ENCODE measurements at places on chromosomes 6 and 20.
A peak's percentile ranks its signal among the peaks of the same experiment; 100 is the strongest.

DNA sequence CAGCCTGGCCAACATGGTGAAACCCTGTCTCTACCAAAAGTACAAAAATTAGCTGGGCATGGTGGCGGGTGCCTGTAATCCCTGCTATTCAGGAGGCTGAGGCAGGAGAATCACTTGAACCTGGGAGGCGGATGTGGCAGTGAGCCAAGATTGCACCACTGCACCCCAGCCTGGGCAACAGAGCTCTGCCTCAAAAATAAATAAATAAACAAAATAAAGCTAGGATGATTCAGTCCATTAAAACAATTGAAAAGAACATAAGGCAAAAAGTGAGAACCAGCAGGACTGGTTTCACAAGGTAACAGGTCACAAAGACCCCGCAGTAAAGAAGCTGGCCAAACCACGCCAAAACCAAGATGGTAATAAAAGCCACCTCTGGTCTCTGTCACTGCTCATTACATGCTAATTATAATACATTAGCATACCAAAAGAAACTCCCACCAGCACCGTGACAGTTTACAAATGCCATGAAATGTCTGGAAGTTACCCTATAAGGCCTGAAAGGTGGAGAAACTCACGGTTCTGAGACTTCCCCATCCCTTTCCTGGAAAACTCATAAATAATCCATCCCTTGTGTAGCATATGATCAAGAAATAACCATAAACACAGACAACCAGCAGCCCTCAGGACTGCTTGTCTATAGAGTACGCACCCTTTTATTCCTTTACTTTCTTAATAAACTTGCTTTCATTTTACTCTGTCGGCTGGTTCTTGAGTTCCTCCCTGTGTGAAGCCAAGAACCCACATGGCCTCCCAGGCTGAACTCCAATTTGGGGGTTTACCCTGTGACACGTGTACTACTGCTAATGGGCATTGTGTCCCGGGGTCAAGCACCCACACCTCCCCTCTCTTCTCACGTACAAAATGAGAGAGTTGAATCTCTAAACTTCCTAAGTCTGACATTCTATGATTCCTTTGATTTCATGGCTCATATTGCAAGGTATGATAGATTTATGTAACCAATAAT, 10.2 kb downstream of the LAMA4 start:
- DNase-seq: no peak

GRCh38 chr6:91082311-91082832, 495.5 kb upstream of the MAP3K7 start:
- peak; percentile 9 for DNase-seq

DNA sequence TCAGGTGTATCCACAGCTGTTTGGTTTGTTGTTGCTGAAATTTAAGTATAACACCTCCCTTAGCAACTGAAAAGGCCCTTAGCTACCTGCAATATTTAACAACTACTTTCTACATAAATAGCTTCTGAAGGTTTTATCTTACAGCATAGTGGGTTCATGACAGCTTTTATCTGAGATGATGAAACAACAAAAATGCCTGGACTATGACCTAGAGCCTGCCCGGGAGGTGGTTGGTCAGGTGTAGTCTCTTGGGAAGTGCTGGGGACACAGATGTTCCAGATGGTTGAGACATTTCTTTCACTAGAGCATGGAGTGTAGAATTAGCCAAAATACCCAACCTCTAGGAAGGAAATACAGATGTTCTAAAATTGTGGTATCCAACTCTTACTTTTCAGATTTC, 705.4 kb downstream of the MAFB start:
- no peak for DNase-seq

DNA sequence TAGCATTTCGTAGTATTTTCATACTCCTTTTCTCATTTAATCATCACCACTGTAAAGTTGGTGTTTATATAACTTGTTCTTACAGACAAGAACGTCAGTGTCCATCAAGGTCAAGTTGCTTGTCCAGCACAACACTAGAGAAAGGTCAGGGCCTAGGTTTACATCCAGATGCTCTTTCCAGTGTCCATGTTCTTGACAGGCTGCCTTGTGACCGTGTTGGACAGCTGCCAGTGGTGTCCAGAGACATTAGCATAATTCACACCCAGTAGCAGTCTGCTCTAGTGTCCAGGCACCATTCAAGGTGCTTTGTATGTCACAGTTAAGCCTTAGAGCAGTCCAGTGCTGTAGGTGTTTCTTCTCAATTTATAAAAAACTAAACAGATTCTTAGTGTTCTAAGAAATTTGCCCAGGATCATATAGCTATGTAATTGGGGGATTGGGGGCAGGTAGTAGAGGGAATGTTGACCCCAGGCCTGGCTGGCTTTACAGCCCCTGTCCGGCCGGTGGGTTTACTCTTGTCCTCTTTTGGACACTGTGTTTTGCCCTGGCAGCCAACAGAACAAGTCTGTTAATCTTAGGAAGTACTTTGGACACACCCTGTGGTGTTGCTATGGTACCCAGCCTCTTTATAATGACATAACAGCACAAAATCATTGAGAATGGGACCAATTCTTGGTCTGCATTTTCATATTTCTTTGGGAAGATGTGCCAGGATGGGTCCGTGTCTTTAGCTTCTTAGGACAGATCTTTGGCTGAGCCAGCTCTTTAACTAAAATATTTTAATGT, 8.0 kb downstream of the STK35 start:
- no peak for DNase-seq

DNA sequence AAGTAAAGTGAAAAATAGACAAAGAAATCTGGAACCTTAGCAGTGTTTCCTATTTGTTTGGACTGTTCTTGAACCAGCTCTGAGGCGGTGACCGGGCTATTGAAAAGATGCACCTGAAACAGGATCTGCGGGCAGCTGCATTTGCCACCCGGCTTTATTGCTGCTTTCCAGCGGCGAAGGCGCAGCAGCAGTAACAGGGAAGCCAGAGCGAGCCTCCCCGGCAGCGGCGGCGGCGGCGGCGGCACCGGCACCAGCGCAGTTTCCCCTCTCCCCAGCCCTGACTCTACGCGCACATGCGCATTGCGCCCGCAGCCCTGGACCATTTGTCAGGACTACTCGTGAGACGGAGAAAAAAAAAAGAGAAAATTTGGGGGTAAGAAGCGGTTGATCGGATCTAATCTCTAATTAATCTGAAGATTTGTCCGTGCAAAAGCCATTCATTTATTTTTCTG, at the start of gene L3MBTL3:
Gene L3MBTL3 (plus strand): TSS at position 290 of the 452 bp plus-strand sequence. CDS start 24,119 bp downstream, outside the sequence.
- no peak for DNase-seq

- DNase-seq: peak; percentile 74
These were observed 58.2 kb downstream of the DNAH8 start for GRCh38 chr6:38773338-38773737.

GRCh38 chr20:9602847-9603183, 88.4 kb downstream of the LAMP5 start:
- DNase-seq: no peak

GRCh38 chr6:44054721-44055559, 72.3 kb downstream of the MRPL14 start:
- DNase-seq: no peak

GRCh38 chr20:18001131-18001921, 32.5 kb downstream of the MGME1 start:
- DNase-seq: no peak

DNA sequence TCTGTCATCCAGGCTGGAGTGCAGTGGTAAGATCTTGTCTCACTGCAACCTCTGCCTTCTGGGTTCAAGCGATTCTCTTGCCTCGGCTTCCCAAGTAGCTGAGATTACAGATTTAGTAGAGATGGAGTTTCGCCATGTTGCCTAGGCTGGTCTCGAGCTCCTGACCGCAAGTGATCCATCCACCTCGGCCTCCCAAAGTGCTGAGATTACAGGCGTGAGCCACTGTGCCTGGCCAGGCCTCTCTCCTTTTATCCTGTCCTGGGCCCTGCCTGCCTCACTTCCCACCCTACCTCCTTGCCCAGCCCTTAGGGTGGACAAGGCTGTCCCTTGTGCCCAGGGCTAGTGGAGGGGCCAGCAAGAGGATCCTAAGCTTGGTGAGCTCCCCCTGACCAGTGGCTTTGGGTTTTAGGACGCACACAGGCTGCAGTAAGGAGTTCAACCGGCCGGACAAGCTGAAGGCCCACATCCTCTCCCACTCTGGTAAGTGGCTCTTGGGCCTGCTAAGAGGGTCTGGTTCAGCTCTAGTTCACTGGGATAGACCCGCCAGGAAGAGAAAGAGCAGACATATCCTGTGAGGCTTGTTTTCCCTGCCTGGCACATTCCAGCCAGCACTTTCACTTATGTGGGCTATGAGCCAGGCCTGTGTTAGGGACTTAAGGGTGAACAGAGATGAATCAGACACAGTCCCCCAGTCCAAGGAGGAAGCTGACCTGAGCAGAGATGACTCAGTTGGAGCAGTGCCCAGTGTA, 21.9 kb upstream of the CHMP4B start:
- DNase-seq: no peak

- DNase-seq: no peak
These were observed 2.9 kb downstream of the DDX39B start for GRCh38 chr6:31538805-31539400.

DNA sequence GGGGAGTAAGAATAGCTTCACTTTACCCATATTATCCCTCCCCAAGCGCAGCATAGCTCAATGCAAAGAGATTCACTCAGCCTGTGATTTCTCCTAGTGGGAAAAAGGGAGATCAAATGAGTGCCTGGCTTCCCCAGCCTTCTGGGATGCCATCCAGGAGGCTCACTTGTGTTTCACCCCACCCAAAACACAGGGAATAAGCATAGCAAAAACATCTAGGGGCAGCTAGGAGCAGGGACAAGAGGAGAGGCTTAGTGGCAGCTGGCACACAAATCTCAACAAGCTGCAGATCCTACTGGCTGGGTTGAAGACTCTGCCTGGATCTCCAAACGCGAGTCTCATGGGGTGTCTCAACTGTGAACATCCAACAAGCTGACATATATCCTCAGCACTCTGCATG, 715.8 kb downstream of the RNF144B start:
- no peak for DNase-seq

DNA sequence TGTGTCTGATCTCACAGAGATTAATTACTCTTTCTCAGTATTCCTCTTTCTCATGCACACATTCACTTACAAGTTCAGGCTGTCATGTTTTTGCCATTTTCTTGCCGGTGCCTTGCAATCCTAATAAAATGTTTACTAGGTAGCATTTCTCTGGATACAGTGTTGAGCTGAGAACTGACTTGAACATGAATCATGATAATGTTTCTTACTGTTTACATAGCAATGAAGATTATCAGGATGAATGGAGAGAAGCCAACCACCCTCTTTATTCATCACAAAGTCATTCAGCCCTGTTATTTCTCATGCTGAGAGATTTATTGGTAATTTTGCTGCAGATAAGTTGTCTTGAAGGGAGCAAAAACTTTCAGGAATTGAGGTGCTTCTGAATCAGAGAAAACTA, 185.5 kb upstream of the ECI2 start:
- no peak for DNase-seq

- no peak for DNase-seq
These were observed 30.4 kb downstream of the NTSR1 start for GRCh38 chr20:62739067-62739466.

DNA sequence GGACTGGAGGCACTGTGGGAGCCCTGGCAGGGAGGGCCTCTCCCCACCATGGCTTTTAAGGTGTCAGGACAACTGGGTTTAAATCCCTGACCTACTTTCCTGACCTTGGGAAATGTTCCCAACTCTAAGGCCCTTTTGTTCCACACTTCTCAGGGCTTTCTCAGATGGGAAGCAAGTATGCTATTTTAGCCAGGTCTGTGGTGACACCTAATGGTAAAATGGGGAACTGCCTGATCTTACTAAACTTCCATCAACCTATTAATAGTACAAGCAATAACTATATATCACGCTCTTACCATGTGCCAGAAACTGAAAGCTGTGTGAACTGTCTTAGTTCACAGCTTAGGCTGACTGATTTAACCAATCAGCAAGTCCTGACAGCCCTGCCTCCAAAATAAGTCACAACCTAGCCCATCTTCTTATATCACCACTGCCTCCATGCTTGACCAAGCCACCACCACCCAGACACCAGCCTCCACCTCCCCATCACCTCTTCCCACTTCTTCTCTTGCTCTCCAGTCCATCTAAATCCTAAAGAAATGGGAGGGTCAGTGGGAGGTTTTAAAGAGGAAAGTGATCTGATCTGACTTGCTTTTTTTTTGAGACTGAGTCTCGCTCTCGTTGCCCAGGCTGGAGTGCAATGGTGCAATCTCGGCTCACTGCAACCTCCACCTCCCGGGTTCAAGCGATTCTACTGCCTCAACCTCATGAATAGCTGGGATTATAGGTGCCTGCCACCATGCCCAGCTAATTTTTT, 6.9 kb upstream of the BLCAP start:
- DNase-seq: peak; percentile 67

DNA sequence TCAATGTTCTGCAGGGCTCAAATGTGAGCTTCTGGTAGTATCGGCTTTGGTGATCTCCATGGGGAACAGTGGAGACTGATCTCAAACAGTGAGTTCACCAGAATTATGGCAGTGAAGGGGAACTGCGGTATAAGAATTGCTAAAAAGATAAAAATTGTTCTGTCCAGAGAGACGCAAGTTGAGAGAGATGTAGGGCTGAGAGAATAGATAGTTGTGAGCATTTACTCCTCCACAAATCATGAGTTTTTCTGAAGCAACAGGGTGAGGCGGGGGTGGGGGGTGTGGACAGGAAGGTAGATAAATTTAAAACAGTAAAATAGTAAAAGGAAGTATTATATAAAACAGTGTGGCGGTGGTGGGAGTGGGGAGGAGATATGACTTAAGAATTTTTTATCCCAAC, 98.6 kb upstream of the NEDD9 start:
- no peak for DNase-seq
